ENCODE measurements at places on chromosomes 3 and 15.

- no peak for DNase-seq
- no peak overlapping the region for H3K4me3 ChIP-seq
- no peak overlapping the region for H3K27ac ChIP-seq
- H3K36me3 ChIP-seq: no peaks in the 10 kb centered on the region
- H3K4me1 ChIP-seq: no peaks in the 10 kb centered on the region
These were observed 191.3 kb downstream of the UBE3A start for GRCh38 chr15:25247407-25248038.

GRCh38 chr3:82240322-82240721 lies 478.9 kb upstream of the GBE1 start:
- H3K27ac ChIP-seq: no peak overlapping the region
- no peaks in the 10 kb centered on the region for H3K36me3 ChIP-seq
- H3K4me3 ChIP-seq: no peak overlapping the region
- H3K4me1 ChIP-seq: peaks cover 6% of the 10 kb centered on the region
- no peak for DNase-seq
- H3K27me3 ChIP-seq: no peaks in the 10 kb centered on the region

- H3K27ac ChIP-seq: no peak overlapping the region
- DNase-seq: no peak
- no peak overlapping the region for H3K4me3 ChIP-seq
- H3K27me3 ChIP-seq: peaks cover 4% of the 10 kb centered on the region
- peaks cover under 1% of the 10 kb centered on the region for H3K4me1 ChIP-seq
- no peaks in the 10 kb centered on the region for H3K36me3 ChIP-seq
These were observed 141.2 kb downstream of the SERPINI1 start for GRCh38 chr3:167876620-167877281.

- no peak overlapping the region for H3K27ac ChIP-seq
- H3K36me3 ChIP-seq: no peaks in the 10 kb centered on the region
- H3K27me3 ChIP-seq: no peaks in the 10 kb centered on the region
- no peak overlapping the region for H3K4me3 ChIP-seq
- no peaks in the 10 kb centered on the region for H3K4me1 ChIP-seq
- DNase-seq: no peak
These were observed 29.7 kb upstream of the STRIT1 start for GRCh38 chr3:155323063-155323666.

Data from activated B cell treated with CpG ODN at 0.5 μM for 24 hours (primary cell).